Aorta (tissue), 5 donors: ENCODE measurements at places on chromosomes 7 and 10. TPM values are rescaled to one million over a fixed set of nuclear protein-coding genes. Genes with fewer than 3 reads are reported as not detected.

DNA sequence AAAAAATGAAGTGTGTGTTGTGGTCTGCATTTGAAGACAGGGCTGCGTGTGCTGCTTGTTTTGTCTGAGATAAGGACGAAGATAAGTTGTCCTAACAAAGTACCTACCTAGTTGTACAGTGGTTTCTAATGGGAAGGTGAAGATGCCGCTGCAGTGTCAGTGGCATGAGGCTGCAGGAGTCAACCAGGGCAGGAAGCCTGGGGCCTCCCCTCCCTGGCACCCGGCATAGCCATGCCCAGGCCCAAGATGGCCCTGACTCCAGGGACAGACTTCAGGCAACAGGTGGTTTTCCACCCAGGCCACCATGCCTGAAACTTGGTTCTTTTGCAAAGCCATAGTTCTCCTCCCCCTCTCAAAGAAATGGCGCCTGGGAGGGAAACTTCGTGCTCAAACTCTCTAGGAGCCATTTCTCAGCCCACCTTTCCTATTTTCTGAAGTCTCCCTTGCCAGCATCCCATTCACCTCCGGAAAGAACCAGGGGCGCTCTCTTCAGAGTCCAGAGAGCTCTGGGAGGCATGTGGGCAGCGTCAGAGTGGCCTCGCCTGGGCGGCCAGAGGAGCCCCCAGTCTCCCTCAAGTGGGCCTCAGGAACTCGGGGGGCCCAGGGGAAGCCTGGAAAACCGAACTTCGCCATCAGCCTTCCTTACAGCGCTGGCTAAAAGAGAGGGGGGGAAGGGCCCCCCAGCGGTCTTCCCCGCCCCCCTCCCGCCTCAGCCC lies 2.1 kb upstream of the KAT6B start:
- no peaks in the 10 kb centered on the region for H3K36me3 ChIP-seq
- H3K27ac ChIP-seq: peak overlapping the region; percentile 77
- H3K4me1 ChIP-seq: peaks cover 5% of the 10 kb centered on the region
- no peak for DNase-seq

- H3K27ac ChIP-seq: no peak overlapping the region
- H3K36me3 ChIP-seq: peaks cover under 1% of the 10 kb centered on the region
- H3K4me3 ChIP-seq: no peak overlapping the region
- H3K27me3 ChIP-seq: no peaks in the 10 kb centered on the region
- DNase-seq: no peak
These were observed 18.9 kb downstream of the BAG3 start for GRCh38 chr10:119669975-119670640.

GRCh38 chr10:3844491-3845025 lies 59.5 kb upstream of the KLF6 start:
- H3K27me3 ChIP-seq: no peaks in the 10 kb centered on the region
- H3K27ac ChIP-seq: no peak overlapping the region
- no peak for DNase-seq

- DNase-seq: no peak
- H3K36me3 ChIP-seq: no peaks in the 10 kb centered on the region
- no peaks in the 10 kb centered on the region for H3K27me3 ChIP-seq
- H3K27ac ChIP-seq: peak overlapping the region; percentile 92
- H3K4me3 ChIP-seq: no peak overlapping the region
These were observed 181.3 kb downstream of the PFKFB3 start for GRCh38 chr10:6384031-6384430.

The KCNMA1 gene
- total RNA-seq: 163 TPM

The CLRN3 gene
- not detected for total RNA-seq

The PTPRN2 gene
- 1.4 TPM for total RNA-seq
